Non-pigmented ciliary epithelial cell (primary cell): ENCODE measurements at places on chromosomes 1 and 21.

- DNase-seq, result no peak
These were observed 139.4 kb downstream of the LRRC7 start for GRCh38 chr1:69707103-69707502.

GRCh38 chr21:43021191-43021590 is 46.8 kb downstream of the PKNOX1 start:
- no peak for DNase-seq

DNA sequence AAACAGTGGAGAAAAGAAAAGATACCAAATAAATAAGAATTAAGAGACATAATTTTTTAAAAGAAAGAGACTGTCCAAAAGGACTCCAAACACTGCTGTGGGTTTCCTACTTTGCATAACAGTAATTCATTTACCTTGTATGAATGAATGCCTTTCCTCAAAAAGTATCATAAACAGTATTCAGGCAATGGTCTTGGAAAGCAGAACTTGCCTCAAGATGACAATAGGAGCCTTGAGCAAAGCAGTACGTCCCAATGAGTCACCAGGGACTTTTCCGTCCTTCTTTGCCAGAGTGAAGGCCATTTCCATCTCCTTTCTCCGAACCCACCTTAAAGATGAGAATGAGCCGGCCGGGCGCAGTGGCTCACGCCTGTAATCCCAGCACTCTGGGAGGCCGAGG is 186.4 kb downstream of the ZBTB18 start:
- no peak for DNase-seq

- DNase-seq, result no peak
These were observed 30.9 kb downstream of the PRSS38 start for GRCh38 chr1:227846265-227846858.

- DNase-seq, result no peak
These were observed 992 bp downstream of the S100A7A start for GRCh38 chr1:153417136-153417888.
